ENCODE measurements at places on chromosomes 16 and 17. TPM values are rescaled to one million over a fixed set of nuclear protein-coding genes. Genes with fewer than 3 reads are reported as not detected.

The UTS2R gene
- polyA plus RNA-seq, result not detected

The SSTR5 gene
- polyA plus RNA-seq, result not detected

The C16orf92 gene
- not detected for polyA plus RNA-seq

The NPIPA8 gene
- polyA plus RNA-seq, result 5.0 TPM

The HCRT gene
- not detected for polyA plus RNA-seq

The ETV4 gene
- 0.37 TPM for polyA plus RNA-seq

The SMPD3 gene
- polyA plus RNA-seq, result 0.86 TPM

The DHRS7C gene
- not detected for polyA plus RNA-seq

The NACA2 gene
- 0.16 TPM for polyA plus RNA-seq

The TBX2 gene
- 6.4 TPM for polyA plus RNA-seq
